Gastrocnemius medialis (tissue), 4 donors: ENCODE measurements at places on chromosomes 7 and 10. TPM values are rescaled to one million over a fixed set of nuclear protein-coding genes. Genes with fewer than 3 reads are reported as not detected.

GRCh38 chr7:7323352-7323751 lies 141.0 kb downstream of the C1GALT1 start:
- H3K4me3 ChIP-seq = no peak overlapping the region
- no peaks in the 10 kb centered on the region for H3K4me1 ChIP-seq
- H3K36me3 ChIP-seq = no peaks in the 10 kb centered on the region
- H3K27ac ChIP-seq = no peak overlapping the region
- DNase-seq = no peak

DNA sequence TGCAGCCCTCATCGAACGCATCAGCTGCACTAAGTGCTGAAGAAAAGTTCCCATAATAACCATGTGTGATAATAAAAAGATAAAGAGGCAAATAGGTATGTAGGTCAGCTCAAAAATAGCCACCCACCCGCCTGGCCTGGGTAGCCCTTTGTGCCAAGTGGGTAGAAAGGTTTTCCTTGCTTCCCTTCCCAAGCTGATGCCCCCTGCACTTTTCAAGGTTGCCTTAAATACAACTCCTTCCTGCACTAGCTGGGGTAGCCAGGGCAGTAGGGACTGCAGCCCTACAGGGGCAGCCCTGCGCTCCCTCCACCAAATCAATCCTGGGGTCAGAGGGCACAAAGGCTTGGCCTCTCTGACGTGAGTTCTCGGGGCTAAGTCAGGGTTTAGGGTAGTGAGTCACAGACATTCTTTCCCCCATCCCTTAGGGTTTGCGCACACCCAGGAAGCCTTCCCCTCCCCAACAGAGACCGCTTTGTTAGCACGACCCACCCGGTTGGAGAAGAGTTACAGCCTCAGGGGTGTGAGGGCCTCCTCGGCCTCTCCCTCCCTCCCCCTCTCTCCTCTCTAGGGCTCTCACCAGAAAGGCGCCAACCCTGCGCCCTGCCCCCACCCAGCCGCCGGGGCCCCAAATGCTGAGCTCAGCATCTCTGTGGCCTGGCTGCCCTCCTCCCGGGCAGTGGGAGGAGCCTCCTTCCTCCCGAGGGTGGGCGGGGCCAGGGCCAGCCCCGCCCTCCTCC lies 13.3 kb upstream of the DDIT4 start:
- H3K27ac ChIP-seq = peak overlapping the region; percentile 97
- no peaks in the 10 kb centered on the region for H3K27me3 ChIP-seq
- no peaks in the 10 kb centered on the region for H3K36me3 ChIP-seq
- H3K4me3 ChIP-seq = peak overlapping the region; percentile 73

DNA sequence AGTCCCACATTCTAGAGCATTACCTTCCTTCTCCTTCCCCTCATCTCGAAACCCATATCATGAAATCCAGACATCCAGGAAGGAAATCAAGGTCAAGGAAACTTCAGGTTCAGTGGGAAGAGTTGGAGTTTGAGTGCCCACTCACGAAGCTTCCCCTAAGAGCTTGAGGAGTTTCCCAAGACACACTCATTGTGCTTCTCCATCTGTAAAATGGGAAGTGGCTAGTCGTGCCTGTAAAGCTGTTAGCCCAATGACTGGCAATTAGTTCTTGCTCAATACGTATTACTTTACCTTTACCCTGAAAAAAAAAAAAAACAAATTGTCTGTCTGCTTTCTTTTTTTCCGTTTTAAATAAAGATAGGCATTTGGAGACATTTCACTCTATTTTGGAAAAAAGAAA lies 42.3 kb downstream of the GPAM start:
- H3K4me3 ChIP-seq = no peak overlapping the region
- no peak overlapping the region for H3K27ac ChIP-seq
- no peaks in the 10 kb centered on the region for H3K27me3 ChIP-seq
- H3K4me1 ChIP-seq = no peaks in the 10 kb centered on the region

DNA sequence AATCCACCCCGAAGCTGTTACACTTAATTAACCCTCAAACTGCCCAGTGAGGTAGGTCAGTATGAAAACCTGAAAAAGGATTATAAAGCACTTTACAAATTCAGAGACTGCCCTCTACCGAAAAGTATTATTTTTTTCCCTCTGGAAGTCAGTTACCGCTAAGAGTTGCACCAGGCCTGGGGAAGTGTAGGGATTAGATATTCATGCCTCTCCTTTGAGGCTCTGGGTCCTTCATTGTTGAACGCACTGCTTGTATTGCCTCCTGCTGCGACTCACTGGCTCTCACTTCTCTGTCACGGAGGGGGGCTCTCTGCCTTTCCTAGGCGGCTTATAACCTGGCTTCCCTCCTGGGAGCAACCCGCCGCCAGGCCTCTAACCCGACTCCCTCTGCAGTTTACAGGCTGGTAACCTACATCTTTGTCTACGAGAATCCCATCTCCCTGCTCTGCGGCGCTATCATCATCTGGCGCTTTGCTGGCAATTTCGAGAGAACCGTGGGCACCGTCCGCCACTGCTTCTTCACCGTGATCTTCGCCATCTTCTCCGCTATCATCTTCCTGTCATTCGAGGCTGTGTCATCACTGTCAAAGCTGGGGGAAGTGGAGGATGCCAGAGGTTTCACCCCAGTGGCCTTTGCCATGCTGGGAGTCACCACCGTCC lies 2.7 kb downstream of the RHBDD2 start:
- DNase-seq = no peak
- peaks cover 55% of the 10 kb centered on the region for H3K36me3 ChIP-seq
- no peak overlapping the region for H3K27ac ChIP-seq
- peaks cover 19% of the 10 kb centered on the region for H3K4me1 ChIP-seq

- no peak for DNase-seq
- H3K4me1 ChIP-seq = no peaks in the 10 kb centered on the region
- no peak overlapping the region for H3K27ac ChIP-seq
- no peaks in the 10 kb centered on the region for H3K36me3 ChIP-seq
- H3K4me3 ChIP-seq = no peak overlapping the region
Measured at GRCh38 chr10:63313066-63313717, 152.6 kb downstream of the JMJD1C start.

DNA sequence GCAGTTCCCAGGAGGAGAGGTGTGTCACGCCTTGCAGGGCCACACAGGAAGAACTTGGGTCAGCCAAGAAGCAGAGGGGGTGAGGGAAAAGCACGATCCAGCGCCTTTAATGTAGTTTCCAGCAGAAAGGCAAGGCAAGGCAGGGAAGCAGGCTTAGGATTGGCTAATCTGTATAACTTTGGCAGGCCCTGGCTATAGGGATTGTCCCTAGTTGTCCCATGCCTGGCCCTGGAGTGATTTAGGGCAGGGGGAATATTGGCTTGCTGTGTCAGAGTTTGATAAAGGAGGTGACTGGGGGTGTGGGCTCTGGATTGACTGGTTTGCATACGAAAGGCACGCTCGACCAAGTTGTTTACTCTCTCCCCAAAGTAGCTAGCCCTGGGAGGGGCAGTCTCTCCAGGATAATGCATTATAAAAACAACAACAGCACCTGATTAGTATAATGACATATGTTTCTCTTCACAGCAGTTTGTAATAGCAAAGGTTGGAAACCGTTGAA lies 44.5 kb downstream of the RBM28 start:
- no peaks in the 10 kb centered on the region for H3K4me1 ChIP-seq
- no peak for DNase-seq
- H3K4me3 ChIP-seq = no peak overlapping the region
- no peak overlapping the region for H3K27ac ChIP-seq
- H3K27me3 ChIP-seq = no peaks in the 10 kb centered on the region
- H3K36me3 ChIP-seq = no peaks in the 10 kb centered on the region

GRCh38 chr7:102279537-102280400 lies 6.9 kb upstream of the SH2B2 start:
- H3K27me3 ChIP-seq = no peaks in the 10 kb centered on the region
- H3K36me3 ChIP-seq = no peaks in the 10 kb centered on the region
- H3K27ac ChIP-seq = no peak overlapping the region
- no peak overlapping the region for H3K4me3 ChIP-seq

GRCh38 chr7:90551036-90551435 lies 45.1 kb upstream of the CDK14 start:
- no peak for DNase-seq
- no peak overlapping the region for H3K4me3 ChIP-seq
- H3K27me3 ChIP-seq = no peaks in the 10 kb centered on the region
- no peak overlapping the region for H3K27ac ChIP-seq
- no peaks in the 10 kb centered on the region for H3K4me1 ChIP-seq

- H3K27ac ChIP-seq = peak overlapping the region; percentile 50
- DNase-seq = no peak
- no peaks in the 10 kb centered on the region for H3K36me3 ChIP-seq
- H3K27me3 ChIP-seq = no peaks in the 10 kb centered on the region
- H3K4me1 ChIP-seq = peaks cover 42% of the 10 kb centered on the region
- H3K4me3 ChIP-seq = no peak overlapping the region
Measured at GRCh38 chr10:72007246-72007892, 43.2 kb downstream of the CHST3 start.

- H3K27ac ChIP-seq = peak overlapping the region; percentile 94
- H3K4me3 ChIP-seq = peak overlapping the region; percentile 58
- H3K4me1 ChIP-seq = peaks cover 47% of the 10 kb centered on the region
- DNase-seq = no peak
Measured at GRCh38 chr10:103660364-103661197, 167.1 kb downstream of the NEURL1 start.

DNA sequence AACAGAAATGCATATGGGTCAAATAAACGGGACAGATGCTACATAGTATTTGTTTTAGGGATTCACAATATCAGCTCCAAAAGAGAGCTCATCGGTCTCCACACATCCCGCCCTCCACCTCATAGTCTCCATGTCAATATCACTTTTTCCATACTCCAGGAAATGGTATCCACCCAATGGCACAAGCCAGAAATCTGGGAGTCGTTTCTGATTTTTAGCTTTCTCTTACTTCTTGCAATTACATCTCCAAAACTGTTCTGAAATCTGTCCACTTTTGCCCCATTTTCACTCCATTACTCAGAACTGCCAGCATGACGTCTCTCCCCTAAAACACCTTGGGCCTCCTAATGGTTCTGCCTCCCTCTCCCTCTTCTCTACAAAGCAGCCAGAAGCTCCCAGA lies 47.4 kb upstream of the EZH2 start:
- H3K36me3 ChIP-seq = no peaks in the 10 kb centered on the region
- H3K27ac ChIP-seq = no peak overlapping the region
- no peak for DNase-seq
- H3K27me3 ChIP-seq = no peaks in the 10 kb centered on the region
- no peak overlapping the region for H3K4me3 ChIP-seq

DNA sequence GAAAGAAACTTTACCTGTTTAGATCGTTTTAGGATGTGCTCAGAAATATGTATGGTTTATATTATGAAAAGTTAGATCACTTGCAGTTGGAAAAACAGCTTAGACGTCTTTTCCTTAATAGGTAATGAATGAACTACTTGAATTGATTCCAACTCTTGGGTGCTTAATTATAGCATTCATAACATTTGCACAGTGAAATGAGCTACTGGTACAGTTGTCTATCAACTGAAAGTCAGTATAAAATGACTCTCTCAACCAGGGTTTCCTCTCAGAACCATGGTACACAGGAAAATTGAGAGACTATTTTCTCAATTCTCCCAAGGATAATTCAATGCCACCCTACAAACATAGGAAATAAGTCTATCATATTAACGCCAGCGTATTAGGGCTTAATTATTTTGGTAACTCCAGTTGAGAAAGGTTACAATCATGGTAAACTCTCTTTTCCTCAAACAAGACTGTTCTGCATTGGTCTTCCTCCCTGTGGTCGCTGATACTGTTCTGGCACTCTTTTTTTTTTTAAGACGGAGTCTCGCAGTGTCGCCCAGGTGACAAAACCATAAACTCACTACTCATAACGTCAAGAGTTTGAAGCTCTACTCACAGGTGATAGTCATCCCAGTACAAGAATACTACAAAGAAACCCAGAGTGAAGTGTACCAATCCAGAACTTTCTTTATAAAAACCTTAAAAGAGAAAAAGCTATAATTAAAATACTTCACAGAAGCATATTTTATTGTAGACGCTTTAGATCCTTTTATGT lies 2.0 kb downstream of the ANLN start:
- H3K27me3 ChIP-seq = no peaks in the 10 kb centered on the region
- no peak overlapping the region for H3K4me3 ChIP-seq
- no peak for DNase-seq
- no peaks in the 10 kb centered on the region for H3K36me3 ChIP-seq
- H3K4me1 ChIP-seq = peaks cover 19% of the 10 kb centered on the region

GRCh38 chr7:140060788-140061606 lies 1.8 kb downstream of the PARP12 start:
- H3K4me1 ChIP-seq = no peaks in the 10 kb centered on the region
- H3K36me3 ChIP-seq = no peaks in the 10 kb centered on the region
- H3K27me3 ChIP-seq = no peaks in the 10 kb centered on the region
- peak; percentile 50 for DNase-seq

GRCh38 chr10:52879091-52879807 lies 106.7 kb upstream of the MBL2 start:
- H3K4me1 ChIP-seq = no peaks in the 10 kb centered on the region
- no peaks in the 10 kb centered on the region for H3K27me3 ChIP-seq
- H3K4me3 ChIP-seq = no peak overlapping the region
- DNase-seq = no peak
- H3K36me3 ChIP-seq = no peaks in the 10 kb centered on the region
- no peak overlapping the region for H3K27ac ChIP-seq

DNA sequence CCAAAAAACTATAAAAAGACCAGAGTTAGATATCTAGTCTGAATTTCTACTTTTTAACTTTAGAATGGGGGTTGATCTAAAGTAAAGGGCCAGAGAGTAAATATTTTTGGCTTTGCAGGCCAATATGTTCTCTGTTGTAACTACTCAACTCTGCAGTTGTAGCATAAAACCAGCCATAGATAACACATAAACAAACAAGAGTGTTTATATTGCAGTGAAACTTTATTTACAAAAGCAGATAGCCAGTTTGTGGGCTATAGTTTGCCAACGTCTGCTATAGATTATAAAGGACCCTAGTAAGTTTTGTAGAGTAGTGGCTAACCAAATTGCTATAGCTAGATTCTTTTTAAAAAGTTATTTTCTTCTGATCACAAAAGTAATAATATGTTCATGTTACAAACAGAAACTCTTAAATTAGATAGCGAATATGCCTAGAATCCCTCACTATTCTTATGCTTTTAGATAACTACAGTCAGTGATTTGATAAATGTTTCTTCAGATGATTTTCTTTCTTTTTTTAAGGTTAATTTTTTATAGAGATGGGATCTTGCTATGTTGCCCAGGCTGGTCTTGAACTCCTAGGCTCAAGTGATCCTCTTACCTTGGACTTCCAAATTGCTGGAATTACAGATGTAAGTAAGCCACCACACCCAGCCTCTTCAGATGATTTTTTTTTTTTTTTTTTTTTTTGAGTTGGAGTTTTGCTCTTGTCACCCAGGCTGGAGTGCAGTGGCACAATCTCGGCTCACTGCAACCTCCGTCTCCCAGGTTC lies 23.6 kb upstream of the HBP1 start:
- no peaks in the 10 kb centered on the region for H3K27me3 ChIP-seq
- H3K27ac ChIP-seq = no peak overlapping the region
- DNase-seq = no peak

GRCh38 chr7:75995996-75996395 lies 1.6 kb upstream of the TMEM120A start:
- H3K27me3 ChIP-seq = no peaks in the 10 kb centered on the region
- H3K4me1 ChIP-seq = peaks cover 24% of the 10 kb centered on the region
- peak overlapping the region; percentile 96 for H3K27ac ChIP-seq
- H3K4me3 ChIP-seq = no peak overlapping the region
- H3K36me3 ChIP-seq = no peaks in the 10 kb centered on the region

Gene PYROXD2
- total RNA-seq = 7.8 TPM

Gene SLC26A4
- 2.5 TPM for total RNA-seq

Gene ABCA13
- 0.03 TPM for total RNA-seq

Gene EVX1
- not detected for total RNA-seq

Gene KCNMA1
- 79.5 TPM for total RNA-seq

Gene SPDYE6
- total RNA-seq = not detected
